PC-3 (cell line): ENCODE measurements at places on chromosomes 2 and 18. TPM values are rescaled to one million over a fixed set of nuclear protein-coding genes. Genes with fewer than 3 reads are reported as not detected.

The MDH1B gene
- total RNA-seq = 0.23 and 0.40 TPM in 2 replicates

The DOK6 gene
- not detected in 2 replicates for total RNA-seq

GRCh38 chr18:76209597-76209996, 285.4 kb downstream of the ZNF516 start:
- peak; percentile 50 for DNase-seq

GRCh38 chr2:170930131-170930990, 1.3 kb downstream of the GORASP2 start:
- peak; percentile 64 for DNase-seq

- no peak for DNase-seq
Observed at GRCh38 chr18:69890558-69890957, 57.1 kb downstream of the CD226 start.

DNA sequence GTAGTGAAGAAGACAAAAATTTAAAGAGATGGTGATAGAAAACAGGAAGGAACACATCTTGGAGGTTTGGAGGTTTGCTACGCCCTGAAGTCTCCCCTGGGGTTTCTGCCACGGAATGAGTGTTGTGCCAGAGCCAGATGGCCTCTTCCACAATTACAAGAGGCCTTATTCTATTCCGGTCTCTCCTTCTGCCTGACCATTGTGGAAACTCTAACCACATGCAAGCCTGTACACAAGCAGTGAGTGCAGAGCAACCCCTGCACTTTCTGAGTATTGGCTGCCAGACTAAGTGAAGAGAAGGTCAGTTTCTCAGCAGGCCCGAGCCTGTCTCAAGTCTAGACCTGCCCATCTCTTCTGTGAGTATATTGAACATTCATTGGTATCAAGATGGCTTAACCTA, 22.7 kb upstream of the MYO1B start:
- no peak for DNase-seq

DNA sequence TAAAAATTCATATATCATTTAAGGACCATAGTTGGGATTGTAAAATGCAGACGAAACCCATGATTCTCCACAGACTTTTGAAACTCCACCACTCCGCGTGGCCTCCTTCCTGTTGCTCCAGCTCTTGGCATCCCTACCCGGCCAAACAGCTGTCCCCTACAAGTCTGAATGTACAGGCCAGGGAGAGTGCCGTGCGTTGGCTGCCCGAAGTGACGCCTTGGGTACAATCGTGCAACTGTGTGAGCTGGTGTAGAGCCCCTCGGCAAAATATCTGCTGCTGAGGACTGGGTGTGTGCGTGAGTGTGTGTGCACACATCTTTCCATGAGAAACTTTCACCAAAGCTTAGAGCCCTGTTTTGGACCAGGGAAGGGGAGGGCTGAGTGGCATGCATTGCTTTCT, 43.8 kb upstream of the ZNF516 start:
- DNase-seq = no peak

GRCh38 chr18:44536619-44537018, 144.1 kb upstream of the SETBP1 start:
- DNase-seq = no peak
